NT2/D1 (cell line): ENCODE measurements at places on chromosomes 3 and 15.

DNA sequence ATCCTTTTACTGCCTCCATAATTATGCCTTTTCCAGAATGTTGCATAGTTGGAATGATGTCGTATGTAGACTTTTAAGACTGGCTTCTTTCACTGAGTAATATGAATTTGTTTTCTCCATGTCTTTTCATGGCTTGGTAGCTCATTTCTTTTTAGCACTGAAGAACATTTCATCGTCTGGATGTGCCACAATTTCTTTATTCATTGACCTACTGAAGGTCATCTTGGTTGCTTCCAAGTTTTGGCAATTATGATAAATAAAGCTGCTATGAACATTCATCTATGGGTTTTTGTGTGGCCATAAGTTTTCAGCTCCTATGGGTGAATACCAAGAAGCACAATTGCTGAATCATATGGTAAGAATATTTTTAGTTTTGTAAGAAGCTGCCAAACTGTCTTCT, 23.2 kb upstream of the RARRES1 start:
- DNase-seq = no peak

- no peak for DNase-seq
Observed at GRCh38 chr3:123071146-123071545, 4.3 kb downstream of the PDIA5 start.

DNA sequence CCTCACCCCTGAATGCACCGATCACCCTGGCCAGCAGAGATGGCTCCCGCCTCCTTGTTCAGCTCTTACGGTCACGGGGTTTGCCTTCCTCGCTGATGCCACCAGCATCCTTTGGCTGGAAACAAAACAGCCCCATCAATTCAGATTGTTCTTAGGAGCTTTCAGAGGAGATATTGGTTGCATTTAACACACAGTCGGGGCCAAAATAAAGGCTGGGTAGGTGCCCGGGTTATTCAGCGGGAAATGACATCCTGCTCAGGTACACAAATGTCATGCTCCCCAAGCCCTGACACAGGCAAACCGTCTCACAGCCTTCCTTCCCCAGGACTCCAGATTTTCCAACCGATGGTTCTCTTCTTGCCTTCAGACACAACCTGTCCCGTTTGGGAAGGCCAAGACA, 62.4 kb upstream of the MEF2A start:
- DNase-seq = no peak

- no peak for DNase-seq
Observed at GRCh38 chr3:70885636-70886035, 573.2 kb upstream of the MDFIC2 start.

GRCh38 chr3:116809208-116809607, 99.6 kb downstream of the TUSC7 start:
- DNase-seq = no peak

DNA sequence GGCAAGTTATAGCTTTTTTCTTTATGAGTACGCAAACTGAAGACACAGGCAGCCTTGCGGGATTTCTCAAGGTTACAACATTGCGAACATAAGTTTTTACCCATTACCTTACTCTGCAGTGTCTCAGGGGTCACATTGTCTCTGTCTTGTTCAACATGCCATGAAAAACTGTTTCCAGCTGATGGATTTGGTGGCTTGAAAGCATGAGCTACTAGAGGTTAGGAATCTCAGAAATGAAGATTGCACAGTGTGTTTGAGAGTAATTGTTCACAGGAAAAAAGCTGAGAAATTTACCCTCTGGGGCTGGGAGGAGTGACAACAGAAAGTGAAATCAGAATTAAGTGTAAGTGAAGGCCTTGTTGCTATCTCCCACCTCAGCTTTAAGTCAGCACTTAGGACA, 568.6 kb downstream of the TAFA4 start:
- no peak for DNase-seq

- no peak for DNase-seq
Observed at GRCh38 chr3:128922804-128923459, 43.5 kb downstream of the ACAD9 start.

- no peak for DNase-seq
Observed at GRCh38 chr3:134325061-134325705, 49.1 kb downstream of the AMOTL2 start.

GRCh38 chr3:43034200-43034599, 55.1 kb downstream of the GASK1A start:
- DNase-seq = no peak

GRCh38 chr15:85691350-85692240, 103.1 kb downstream of the KLHL25 start:
- DNase-seq = no peak

DNA sequence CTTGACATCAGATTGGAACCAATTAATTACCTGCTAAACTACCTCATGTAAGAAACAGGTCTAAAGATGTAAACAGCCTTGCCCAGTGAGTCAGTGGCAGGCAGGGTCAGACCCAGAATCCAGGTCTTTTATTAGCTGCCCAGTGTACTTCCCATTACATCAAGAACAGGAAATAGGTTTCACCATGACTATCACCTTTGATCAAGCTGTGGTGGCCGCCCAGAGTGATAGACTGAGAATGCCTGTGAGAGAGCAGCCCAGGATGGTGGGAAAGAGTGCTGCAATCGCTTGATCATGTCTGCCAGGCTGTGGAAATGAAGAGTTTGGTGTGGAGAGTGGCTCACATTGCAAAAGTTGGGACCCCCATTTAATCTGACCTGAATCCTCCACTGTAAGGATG, 61.3 kb upstream of the PIAS1 start:
- no peak for DNase-seq

- peak; percentile 88 for DNase-seq
Observed at GRCh38 chr3:185942907-185943759, 5.3 kb upstream of the TRA2B start.

GRCh38 chr3:11157421-11157820, 3.1 kb downstream of the HRH1 start:
- DNase-seq = no peak

GRCh38 chr3:159151130-159151529, 349.3 kb downstream of the MFSD1 start:
- DNase-seq = no peak

- no peak for DNase-seq
Observed at GRCh38 chr3:114194750-114195149, 15.9 kb upstream of the DRD3 start.

DNA sequence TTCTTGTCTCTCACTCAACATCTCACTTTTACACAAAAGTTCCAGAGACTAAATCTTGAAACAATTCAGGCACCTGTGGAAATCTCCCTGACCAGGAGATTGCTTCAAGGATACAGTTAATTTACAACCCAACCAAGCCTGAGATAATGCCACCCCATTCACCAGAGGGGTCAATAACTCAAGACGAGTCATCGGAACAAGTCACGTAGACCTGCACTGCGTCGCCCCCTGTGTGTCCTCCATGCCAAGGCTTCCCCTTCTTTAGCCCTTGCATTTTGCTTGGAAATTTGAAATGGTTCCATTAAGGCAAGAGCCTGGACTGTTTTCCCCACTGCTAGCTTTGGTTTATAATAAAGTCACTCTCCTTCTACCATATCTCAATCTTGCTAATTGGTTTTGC, 129.0 kb upstream of the NEO1 start:
- peak; percentile 27 for DNase-seq

DNA sequence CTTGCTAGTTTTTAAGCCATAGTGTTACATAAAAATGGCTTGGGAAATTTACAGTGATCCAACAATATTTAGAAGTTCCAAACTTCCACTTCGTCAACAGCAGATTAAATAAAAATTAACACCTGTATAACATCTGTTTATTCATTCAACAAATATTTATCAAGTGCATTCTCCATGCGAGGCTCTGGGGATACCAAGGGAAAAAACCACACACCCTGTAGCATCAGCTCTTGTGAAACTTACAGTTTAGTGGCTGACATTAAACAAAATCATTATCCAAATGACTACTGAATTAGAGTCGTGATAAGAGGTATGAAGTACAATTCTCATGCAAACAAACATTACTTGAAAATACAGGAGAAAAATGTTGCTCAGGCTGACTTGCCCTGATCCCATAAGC, 122.9 kb downstream of the DLG1 start:
- DNase-seq = no peak

GRCh38 chr3:137792626-137793271, 28.6 kb downstream of the SOX14 start:
- DNase-seq = no peak

DNA sequence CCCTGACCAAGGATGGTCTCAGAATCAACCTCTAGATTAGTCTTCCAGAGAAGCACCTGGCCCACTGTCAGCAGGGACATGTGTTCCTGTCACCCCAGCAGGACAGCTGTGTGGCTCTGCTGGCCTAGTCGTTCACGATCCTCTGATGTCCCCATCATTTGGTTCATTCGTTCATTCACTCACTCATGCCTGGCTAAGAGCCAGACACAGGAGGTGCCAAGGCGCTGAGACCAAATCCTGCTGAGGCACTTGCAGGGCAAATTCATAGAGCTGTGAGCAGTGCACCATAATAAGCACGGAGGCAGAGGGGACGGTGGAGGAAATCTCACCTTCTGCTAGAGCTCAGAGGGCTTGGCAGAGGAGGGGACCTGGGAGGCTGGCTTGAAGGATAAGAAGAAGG, 49.9 kb upstream of the FGD5 start:
- DNase-seq = no peak

DNA sequence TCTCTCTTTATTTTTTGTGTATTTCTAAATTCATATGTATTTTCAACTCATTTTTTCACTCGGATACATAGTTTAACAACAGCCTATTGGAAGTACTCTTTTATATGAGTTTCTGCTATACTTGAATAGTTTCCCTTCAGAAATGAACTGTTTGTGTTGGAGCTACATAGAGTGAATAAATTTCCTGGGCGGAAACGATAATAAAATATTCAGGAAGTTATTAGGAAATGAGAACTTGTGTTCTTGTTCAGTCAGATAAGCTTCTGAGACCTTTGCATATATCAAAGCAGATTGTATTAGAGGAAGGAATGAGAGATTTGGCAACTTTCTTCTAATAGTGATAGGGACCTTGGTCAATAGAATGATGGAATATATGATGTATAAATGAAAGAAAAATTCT, 27.3 kb downstream of the NEO1 start:
- DNase-seq = no peak

- DNase-seq = no peak
Observed at GRCh38 chr3:51963951-51964451, 3.3 kb downstream of the PCBP4 start.

DNA sequence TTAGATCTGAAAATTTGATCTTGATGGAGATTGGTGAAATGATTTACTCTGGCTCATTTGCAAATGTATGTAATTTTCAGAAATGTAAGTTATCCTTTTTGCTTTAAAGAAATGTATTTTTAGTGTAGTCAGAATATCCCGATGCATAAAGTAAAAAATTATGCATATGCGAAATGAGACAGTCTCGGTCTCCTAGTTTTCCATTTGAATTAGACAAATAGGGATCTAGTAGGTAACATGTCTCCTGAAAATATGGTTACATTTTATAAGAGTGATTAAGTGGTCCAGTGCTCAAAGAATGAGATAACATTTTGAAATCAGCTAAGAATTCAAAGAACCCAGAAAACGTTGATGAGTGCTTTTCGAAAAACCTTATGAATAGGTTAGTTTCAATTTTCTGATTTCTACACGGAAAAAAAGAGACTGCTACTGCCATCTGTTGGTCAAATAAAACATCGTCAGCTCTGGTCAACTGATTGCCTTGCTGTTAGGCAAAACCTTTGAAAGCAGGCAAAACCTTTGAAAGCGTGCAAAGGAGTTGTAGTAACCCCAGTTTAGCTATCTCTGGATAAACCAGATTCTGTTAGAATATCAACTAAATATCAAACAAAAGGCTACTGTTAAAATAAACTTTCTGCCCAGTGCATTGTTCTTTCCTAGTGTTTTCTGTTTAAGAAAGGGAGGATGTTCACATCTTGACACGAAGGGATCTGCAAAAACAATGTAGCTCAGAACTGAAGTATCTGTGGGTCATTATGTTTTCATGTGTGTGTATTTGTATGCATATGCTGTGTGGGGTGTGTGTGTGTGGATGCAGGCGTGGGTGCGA, 59.3 kb upstream of the CHMP2B start:
- DNase-seq = peak; percentile 42

GRCh38 chr3:99869621-99870020, 52.0 kb downstream of the CMSS1 start:
- no peak for DNase-seq
